ENCODE measurements at places on chromosomes 7 and 10.

DNA sequence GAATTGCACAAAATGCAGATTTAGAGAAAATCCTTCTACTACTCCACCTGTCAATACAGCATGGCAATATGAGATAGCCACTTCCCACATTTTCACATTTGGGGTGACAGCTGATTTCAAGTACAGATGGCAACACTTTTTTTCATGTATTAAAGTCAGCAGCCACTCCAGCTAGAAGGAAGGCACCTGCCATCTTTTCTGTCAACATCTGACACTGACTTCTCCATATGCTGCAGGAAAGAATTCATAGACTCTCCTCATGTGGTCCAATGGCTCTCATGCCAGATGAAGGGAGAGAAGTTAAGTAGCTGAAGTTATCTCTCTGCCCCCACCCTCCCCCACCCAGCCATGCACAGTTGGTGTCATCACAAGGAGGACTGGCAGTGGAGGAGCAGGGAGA is 912.0 kb downstream of the SORCS1 start:
- no peaks in the 10 kb centered on the region for H3K36me3 ChIP-seq
- no peak for DNase-seq
- no peaks in the 10 kb centered on the region for H3K27me3 ChIP-seq
- H3K4me3 ChIP-seq, result no peak overlapping the region
- no peak overlapping the region for H3K27ac ChIP-seq
- H3K4me1 ChIP-seq, result no peaks in the 10 kb centered on the region

DNA sequence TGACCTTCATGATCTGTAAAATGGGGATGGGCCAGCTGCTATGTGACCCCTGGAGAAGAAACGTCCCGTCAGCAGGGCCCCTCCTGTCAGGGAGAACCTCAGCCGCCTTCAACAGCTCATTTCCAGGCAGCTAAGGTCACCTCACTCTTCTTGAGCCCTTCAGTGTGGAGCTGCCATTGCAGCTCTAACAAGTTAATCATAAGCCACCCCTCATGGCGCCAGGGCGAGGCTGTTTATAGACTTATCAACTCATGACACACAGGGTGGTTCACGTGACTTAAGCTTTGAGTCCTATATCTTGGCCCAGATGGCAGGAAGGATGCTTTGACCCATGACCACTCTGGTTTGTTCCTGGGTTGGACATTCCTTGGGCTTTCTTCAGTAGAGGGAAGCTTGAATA is 315.1 kb downstream of the TNS3 start:
- H3K27me3 ChIP-seq, result no peaks in the 10 kb centered on the region
- no peak for DNase-seq
- H3K4me3 ChIP-seq, result no peak overlapping the region
- peak overlapping the region; percentile 21 for H3K27ac ChIP-seq
- no peaks in the 10 kb centered on the region for H3K36me3 ChIP-seq

DNA sequence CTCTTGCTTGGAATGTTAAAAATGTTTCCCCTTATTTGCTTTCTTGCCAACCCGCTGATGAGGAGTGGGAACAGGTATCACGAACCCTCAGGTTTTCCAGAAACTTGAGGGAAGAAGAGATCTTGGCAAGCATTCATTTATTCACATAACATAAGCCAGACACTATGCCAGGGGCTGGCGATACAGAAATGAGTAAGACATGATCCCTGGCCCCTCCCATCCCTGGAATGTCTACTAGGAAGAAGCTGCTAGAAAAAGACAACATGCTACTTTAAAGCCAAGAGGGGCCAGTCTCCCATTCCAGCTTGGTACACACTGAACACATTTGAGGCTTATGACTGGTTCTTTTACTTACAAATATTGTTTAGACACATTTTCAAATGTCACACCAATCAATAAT is 26.4 kb downstream of the SLC35B4 start:
- no peak overlapping the region for H3K27ac ChIP-seq
- no peak overlapping the region for H3K4me3 ChIP-seq
- peaks cover 21% of the 10 kb centered on the region for H3K36me3 ChIP-seq
- H3K4me1 ChIP-seq, result no peaks in the 10 kb centered on the region
- H3K27me3 ChIP-seq, result no peaks in the 10 kb centered on the region

DNA sequence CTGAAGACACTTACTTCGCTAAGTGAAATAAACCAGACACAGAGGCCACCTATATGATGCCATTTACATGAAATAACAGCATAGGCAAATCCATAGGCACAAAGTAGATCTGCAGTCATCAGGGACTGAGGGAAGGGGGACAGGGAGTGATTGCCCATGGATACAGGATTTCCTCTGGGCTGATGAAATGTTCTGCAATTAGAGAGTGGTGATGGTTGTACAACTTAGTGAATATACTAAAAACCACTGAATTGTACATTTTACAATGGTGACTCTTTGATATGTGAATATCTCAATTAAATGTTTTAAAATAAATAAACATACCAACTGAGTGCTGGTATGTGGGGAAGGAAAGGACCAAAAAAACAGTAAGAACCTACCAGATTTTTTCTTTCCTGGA is 20.4 kb downstream of the PPA1 start:
- no peak overlapping the region for H3K27ac ChIP-seq
- H3K4me3 ChIP-seq, result no peak overlapping the region
- H3K27me3 ChIP-seq, result no peaks in the 10 kb centered on the region
- no peaks in the 10 kb centered on the region for H3K4me1 ChIP-seq
- DNase-seq, result no peak
- peaks cover 71% of the 10 kb centered on the region for H3K36me3 ChIP-seq

DNA sequence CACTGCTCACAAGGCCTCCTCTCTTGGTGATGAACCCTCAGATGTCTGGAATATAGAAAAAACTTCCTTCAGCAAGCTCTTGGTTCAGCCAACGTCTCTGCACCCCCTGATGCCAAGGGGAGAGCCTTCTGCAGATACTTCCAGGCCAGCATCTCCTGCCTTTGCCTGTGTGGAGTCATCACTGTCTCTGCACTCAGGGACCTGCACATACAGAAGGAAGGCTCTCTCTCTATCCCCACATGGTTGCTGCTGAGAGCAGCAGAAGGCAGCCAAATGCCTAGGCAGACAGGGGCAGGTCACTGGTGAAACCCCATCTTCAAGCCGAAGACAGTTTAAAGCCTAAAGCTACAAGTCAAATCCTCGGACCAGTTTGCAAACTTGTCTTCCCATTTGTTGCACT is 137.6 kb downstream of the WDR11 start:
- no peak overlapping the region for H3K27ac ChIP-seq
- DNase-seq, result no peak
- no peaks in the 10 kb centered on the region for H3K4me1 ChIP-seq
- H3K27me3 ChIP-seq, result no peaks in the 10 kb centered on the region
- no peak overlapping the region for H3K4me3 ChIP-seq

DNA sequence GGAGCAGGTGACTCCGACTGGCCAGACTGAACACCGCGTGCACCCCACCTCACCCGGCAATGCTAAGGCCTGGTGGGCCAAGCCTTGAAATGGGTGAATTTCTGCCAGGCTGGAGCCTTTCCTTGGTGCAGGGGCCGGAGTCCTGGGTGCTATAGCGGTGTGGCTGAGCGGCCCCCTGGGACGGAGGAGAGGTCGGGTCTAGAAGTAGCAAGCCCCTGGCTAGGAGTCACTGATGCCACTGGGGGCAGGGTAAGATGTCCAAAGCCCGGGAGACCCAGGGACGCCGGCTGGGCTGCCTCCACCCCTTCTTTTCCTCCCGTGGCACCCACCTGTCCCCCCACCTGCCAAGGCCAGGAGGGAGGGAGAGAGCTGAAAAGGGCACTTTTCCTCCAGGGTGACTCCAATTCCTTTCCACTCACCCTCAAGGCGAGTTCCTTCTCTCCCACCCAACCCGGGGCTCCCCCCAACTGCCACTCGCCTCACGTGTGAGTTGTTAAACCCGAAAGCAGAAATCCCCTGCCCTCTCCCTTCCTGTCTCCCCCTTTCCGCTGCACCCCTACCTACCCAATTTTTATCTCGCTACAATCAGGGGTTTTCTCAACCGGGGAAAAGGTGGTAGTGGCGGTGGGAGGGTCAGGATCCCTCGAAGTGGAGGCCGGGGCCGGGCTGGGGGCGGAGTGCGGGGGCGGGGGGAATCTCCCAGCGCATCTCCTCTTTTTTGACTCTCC is 6.0 kb upstream of the GATA3 start:
- peaks cover 69% of the 10 kb centered on the region for H3K27me3 ChIP-seq
- H3K4me3 ChIP-seq, result no peak overlapping the region
- no peak for DNase-seq
- H3K27ac ChIP-seq, result no peak overlapping the region
- H3K36me3 ChIP-seq, result no peaks in the 10 kb centered on the region

- H3K27ac ChIP-seq, result no peak overlapping the region
- no peaks in the 10 kb centered on the region for H3K27me3 ChIP-seq
- no peaks in the 10 kb centered on the region for H3K4me1 ChIP-seq
- H3K4me3 ChIP-seq, result no peak overlapping the region
- no peaks in the 10 kb centered on the region for H3K36me3 ChIP-seq
- no peak for DNase-seq
Observed at GRCh38 chr7:106770191-106770590, 94.9 kb upstream of the PIK3CG start.

GRCh38 chr7:3859431-3859830 is 558.4 kb downstream of the SDK1 start:
- H3K27me3 ChIP-seq, result no peaks in the 10 kb centered on the region
- H3K4me3 ChIP-seq, result no peak overlapping the region
- H3K27ac ChIP-seq, result no peak overlapping the region
- no peaks in the 10 kb centered on the region for H3K4me1 ChIP-seq
- no peaks in the 10 kb centered on the region for H3K36me3 ChIP-seq
- DNase-seq, result no peak

DNA sequence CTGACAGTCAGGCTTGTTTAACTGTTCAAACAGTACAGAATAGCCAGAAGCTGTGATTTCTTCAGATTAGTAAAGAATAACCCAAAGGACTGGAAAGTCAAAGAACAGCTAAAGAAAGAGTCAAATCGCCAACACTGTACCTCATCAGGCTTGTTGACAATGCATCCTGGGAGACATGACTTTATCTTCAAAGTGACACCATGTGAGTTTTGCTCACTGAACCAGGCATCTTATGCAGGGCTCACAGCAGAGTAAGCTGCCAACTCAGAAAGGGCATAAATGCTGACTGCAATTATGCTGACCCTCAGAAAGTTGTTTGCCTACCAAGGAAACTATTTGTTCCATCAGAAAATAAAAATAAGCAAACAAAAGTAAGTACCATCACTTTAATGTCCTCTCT is 96.4 kb downstream of the MAGI2 start:
- peak overlapping the region; percentile 43 for H3K27ac ChIP-seq
- peaks cover 3% of the 10 kb centered on the region for H3K4me1 ChIP-seq
- no peak overlapping the region for H3K4me3 ChIP-seq

DNA sequence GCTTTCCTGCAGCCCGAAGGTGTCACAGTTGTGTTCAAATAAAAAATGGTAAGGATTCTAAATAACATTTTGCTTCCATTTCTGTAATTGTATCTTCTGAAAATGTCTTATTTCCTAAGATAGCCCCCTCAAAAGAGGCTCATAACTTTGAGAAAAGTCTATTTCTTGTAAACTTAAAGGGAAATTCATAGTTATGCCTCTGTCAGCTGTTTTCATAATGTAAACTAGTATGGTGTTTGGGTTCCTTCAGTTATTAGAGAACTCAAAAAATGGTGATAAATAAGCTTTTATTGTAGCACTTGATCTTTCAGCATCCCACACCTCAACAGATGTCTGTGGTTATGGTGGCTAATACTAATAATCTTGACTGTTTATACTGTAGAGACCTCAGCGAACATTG is 57.1 kb downstream of the KLHDC10 start:
- H3K27me3 ChIP-seq, result no peaks in the 10 kb centered on the region
- DNase-seq, result no peak
- no peak overlapping the region for H3K4me3 ChIP-seq

- H3K27me3 ChIP-seq, result no peaks in the 10 kb centered on the region
- H3K4me3 ChIP-seq, result no peak overlapping the region
- peaks cover 86% of the 10 kb centered on the region for H3K4me1 ChIP-seq
- DNase-seq, result peak; percentile 79
- no peaks in the 10 kb centered on the region for H3K36me3 ChIP-seq
Observed at GRCh38 chr10:71255808-71256660, 43.7 kb downstream of the UNC5B start.

DNA sequence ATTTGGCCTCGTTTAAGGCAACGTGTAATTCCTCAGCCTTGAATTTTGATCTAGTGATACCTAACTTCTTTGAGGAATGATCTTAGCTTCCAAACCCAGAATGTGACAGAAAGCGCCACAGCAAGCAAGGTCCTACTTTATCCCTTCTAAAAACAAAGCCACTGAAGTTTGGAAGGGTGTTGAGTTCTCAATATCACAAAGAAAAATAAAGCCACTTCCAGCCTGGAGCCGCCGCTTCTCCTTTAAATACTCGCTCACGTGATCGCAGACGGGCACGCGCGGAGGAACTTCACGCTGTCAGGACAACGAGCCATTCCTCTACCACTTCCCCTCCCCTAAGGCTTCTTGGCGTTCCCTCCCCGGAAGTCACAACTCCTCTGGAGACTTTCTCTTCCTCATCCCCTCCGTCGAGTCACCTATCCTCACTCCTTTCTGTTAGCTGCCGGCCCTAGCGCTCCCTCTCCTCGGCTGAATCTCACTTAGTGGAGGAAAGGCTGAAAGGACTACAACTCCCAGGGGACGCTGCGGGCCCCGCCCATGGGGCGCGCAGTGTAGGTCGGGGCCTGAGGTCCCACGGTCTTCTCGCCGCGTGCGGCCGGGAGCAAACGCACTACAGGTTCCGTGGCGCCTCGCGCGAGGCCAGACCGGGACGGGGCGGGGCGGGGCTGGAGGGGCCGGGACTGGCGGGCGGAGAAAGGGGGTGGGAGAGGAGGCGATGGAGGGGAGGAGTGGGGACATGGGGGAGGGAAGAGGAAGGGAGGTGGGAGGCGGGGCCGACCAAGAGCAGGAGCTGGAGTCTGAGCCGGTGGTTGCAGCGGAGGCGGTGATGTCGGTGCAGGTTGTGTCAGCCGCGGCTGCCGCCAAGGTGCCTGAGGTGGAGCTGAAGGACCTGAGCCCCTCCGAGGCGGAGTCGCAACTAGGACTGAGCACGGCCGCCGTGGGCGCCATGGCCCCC is at the start of gene AHCYL2:
Gene AHCYL2 (plus strand): TSS at position 780 of the 955 bp plus-strand sequence.
- DNase-seq, result peak; percentile 96
- peak within 1 kb of the TSS; percentile 98 for H3K27ac ChIP-seq
- H3K4me3 ChIP-seq, result peak within 1 kb of the TSS; percentile 86
- no peaks in the 10 kb centered on the region for H3K27me3 ChIP-seq

- no peaks in the 10 kb centered on the region for H3K4me1 ChIP-seq
- no peaks in the 10 kb centered on the region for H3K27me3 ChIP-seq
- H3K27ac ChIP-seq, result peak overlapping the region; percentile 91
- H3K4me3 ChIP-seq, result no peak overlapping the region
Observed at GRCh38 chr7:44307301-44307900, 18.0 kb downstream of the CAMK2B start.

All from right atrium auricular region (tissue), 2 donors.